ENCODE measurements at places on chromosomes 12 and 14.
A peak's percentile ranks its signal among the peaks of the same experiment; 100 is the strongest.

DNA sequence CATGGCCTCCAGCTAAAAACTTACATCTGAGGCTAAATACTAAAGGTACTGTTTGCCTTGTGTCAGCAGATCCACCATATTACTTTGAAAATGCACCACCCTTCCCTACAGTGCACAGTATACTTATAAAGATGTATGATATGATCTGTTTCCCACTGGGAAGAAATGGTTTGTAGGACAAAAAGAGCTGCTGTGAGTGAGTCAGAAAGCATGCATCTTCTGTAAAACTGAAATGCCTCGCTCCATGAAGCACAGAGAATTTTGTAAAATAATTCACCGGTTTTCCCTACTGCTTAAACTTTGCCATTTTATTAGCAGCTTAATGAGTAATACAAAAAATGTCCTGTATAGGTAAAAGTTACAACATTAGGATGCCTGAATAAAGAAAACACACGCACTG is 68.8 kb downstream of the MDGA2 start:
- no peak for DNase-seq

DNA sequence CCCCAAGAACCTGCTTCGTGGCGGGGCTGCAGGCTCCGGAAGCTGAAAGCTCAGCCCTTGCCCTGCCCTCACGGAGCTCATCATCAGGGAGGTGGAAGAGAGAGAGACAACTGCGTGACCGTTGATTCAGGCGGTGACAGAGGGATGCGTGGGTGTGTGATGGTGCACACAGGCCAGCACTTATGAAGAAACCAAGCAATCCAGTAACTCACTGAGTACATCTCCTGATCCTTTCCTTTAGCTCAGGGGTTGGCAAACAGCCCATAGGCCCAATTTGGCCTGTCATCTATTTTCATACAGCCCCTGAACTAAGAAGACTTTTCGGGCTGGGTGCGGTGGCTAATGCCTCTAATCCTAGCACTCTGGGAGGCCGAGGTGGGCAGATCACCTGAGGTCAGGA is 49.9 kb downstream of the TESC start:
- no peak for DNase-seq

DNA sequence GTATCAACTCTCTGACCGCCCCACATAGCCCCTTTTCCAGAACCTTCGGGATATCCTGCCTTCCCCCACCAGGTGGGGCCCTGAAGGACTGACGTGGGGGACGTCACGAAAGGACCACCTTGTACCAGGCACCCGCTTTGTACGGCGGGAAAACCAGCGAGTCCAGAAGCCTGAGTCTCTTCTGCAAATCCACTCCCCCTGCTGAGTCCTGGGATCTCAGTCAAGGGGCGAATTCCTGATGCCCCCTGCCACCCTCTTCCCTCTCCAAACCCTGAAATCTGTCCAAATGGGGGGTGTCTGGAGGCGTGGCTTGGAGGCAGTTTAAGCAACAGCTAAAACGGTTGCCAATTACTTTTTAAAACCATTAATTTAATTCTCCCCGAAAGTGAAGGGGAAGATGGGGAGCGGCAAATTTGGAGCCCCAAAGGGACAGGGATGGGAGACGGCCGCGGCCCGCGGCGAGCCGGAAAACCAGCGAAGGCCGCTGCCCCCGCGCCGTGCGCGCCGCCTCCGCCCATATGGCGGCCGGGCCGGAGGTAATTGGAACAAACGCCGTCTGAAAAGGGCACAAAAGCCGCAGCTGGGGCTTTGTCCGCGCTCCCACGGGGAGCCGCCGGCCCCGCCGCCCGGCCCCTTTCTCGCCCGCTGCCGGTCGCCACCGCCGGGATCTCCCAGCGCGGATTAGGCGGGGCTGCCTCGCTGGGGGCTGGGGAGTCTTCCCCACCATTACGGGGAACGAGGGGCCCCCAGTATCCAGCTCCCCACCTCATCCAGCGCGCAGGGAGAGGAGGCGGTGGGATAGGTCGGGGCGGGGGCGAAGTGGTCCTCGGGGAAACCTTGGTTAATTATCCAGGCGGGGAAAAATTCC is 6.6 kb downstream of the LHX5 start:
- no peak for DNase-seq

- no peak for DNase-seq
These were observed 157.6 kb upstream of the TMTC2 start for GRCh38 chr12:82529101-82529500.

GRCh38 chr12:122006186-122006926 is 15.3 kb upstream of the BCL7A start:
- no peak for DNase-seq

GRCh38 chr12:25242981-25243679 is 7.6 kb downstream of the KRAS start:
- DNase-seq: no peak

- DNase-seq: no peak
These were observed 292.4 kb downstream of the SYT1 start for GRCh38 chr12:79156846-79157463.

DNA sequence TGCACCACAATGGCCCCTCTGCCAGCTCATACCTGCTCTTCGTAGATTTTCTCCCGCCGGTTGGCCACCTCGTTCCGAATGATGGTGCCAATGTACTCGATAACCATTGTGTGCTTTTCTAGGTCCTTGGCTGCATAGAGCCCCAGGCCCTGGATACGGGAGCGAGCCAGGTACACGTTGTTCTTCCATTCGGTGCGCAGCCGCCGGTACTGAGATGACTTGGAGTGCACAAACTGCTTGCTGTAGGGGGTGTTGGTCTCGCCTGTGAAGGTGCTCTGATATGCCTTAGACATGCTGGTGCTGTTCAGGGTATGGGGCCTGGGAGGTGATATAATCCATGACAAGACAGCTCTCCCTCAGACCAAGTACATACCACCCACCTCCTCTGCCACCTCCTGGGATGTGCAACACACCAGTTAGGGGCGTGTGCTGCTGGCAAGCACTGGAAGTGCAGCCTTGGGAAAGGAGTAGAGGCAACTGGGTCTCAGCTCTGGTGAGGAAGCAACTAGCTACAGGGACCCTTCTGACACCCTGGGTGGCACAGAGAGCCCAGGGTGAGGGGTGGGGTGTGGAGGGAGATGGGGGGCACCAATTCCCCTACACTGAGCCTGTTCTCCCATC is 4.1 kb upstream of the PRKAG1 start:
- DNase-seq: no peak

DNA sequence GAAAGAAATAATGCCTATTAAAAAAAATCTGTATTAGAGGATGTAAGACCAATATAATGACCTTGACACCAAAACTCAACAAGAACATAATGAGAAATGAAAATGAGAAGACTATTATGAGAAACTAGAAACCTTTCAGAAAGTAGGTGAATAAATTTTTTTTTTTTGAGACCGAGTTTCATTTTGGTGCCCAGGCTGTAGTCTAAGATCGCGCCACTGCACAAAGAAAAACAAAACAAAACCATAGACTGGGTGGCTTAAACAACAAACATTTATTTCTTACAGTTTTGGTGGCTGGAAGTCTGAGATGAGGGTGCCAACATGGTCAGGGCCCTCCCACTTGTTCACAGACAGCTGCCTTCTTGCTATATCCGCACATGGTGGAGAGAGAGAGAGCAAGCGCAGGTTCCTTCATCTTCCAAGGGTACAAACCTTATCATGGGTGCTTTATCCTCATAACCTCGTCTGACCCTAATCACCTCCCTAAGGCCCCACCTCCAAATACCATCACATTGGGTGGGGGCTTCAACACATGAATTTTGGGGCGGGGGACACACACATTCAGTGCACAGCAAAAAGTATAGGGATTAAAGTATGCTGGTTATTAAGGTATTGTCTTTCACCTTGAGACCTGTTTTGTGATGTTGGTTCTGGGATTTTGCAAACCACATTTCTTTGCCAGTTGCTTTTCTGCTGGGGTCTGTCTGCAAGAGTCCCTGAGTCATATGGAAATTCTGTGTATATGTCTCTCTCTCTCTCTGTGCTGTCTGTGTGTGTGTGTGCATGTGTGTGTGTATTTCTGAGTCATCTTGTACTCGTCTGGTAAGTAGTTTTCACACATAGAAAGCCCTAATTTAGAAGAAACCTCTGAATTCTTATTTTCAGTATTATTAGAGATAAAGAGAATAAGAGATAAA is 26.2 kb downstream of the ZCRB1 start:
- no peak for DNase-seq

DNA sequence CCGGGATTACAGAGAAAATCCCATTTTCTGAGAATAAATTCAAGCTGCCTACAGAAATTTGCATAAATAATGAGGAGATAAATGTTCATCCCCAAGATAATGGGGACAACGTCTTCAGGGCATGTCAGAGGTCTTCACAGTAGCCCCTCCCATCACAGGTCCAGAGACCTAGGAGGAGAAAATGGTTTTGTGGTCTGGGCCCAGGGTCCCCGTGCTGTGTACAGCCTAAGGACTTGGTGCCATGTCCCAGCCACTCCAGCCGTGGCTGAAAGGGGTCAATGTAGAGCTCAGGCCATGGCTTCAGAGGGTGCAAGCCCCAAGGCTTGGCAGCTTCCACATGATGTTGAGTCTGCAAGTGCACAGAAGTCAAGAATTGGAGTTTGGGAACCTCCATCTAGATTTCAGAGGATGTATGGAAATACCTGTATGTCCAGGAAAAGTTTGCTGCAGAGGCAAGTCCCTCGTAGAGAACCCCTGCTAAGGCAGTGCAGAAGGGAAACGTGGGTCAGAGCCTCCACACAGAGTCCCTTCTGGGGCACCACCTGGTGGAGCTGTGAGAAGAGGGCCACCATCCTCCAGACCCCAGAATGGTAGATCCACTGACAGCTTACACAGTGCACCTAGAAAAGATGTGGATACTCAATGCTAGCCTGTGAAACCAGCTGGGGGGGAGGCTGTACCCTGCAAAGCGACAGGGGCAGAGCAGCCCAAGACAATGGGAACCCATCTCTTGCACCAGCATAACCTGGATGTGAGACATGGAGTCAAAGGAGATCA is 176.3 kb downstream of the RASSF9 start:
- DNase-seq: no peak

- no peak for DNase-seq
These were observed 84.2 kb upstream of the LRIG3 start for GRCh38 chr12:59004456-59004855.

DNA sequence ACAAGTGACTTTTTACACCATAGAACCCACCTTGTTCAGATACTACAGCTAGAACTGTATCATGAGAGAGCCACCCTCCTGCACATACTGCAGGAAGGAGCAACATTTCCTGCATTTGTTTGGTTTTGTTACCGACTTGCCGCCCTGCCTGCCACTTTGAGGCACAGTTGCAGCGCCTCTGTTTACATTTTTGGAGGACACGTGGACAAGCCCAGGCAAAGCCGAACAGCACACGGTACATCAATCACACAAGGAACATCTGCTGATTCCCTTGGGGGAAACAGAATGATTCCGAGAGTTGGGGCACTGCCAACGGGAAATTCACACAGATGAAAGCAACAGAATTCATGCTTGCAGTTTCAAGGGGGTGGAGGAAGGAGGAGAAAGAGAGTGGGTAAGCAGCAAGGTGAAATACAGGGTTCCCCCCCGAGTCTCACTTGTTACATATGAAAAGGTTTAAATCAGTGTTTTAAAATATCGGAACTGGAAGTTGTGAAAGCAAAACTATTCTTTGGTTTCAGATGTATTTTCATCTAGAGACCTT is 110.7 kb downstream of the BTG1 start:
- no peak for DNase-seq

- DNase-seq: no peak
These were observed 209.2 kb upstream of the C14orf180 start for GRCh38 chr14:104370256-104370870.

GRCh38 chr12:5177731-5178130 is 134.1 kb downstream of the KCNA5 start:
- no peak for DNase-seq

- peak; percentile 78 for DNase-seq
These were observed 645 bp downstream of the FOXA1 start for GRCh38 chr14:37594238-37594970.

DNA sequence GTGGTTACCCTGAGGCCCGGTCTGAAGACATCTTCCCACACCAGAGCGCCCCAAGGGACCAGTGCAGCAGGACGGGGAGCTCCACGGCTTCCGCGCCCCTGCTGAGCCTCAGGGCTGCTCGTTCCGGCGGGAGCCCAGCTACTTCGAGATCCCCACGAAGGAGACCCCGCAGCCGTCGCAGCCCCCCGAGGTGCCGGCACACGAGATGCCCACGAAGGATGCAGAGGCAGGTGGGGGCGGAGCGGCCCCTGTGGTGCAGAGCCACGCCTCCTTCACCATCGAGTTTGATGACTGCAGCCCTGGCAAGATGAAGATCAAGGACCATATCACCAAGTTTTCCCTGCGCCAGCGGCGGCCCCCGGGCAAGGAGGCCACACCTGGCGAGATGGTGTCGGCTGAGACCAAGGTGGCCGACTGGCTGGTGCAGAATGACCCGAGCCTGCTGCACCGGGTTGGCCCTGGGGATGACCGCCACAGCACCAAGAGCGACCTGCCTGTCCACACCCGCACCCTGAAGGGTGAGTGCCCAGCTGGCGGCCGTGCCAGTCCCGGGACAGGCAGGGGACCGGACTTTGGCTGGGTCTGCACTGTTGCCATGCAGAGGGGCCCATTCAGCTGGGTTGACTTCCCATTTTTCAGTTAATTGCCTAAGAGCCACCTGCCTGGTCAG is 18.1 kb downstream of the CEP170B start:
- no peak for DNase-seq

DNA sequence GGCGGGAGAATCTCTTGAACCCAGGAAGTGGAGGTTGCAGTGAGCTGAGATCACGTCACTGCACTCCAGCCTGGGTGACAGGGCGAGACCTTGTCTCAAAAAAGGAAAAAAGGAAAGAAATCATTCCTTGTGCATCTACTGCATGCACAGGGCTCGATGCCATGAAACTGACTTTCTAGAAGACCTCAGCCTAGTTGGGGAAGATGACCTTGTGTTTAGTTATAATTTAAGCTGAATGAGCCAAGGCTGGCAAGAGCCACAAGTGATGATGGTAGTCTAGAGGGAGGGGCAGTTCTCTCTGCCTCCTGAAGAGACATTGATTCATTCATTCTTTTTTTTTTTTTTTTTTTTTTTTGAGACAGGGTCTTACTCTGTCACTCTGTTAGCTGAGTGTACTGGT is 24.2 kb downstream of the ACACB start:
- no peak for DNase-seq

All from SK-N-MC (cell line).